ENCODE measurements at places on chromosomes 2 and 18. TPM values are rescaled to one million over a fixed set of nuclear protein-coding genes. Genes with fewer than 3 reads are reported as not detected.

DNA sequence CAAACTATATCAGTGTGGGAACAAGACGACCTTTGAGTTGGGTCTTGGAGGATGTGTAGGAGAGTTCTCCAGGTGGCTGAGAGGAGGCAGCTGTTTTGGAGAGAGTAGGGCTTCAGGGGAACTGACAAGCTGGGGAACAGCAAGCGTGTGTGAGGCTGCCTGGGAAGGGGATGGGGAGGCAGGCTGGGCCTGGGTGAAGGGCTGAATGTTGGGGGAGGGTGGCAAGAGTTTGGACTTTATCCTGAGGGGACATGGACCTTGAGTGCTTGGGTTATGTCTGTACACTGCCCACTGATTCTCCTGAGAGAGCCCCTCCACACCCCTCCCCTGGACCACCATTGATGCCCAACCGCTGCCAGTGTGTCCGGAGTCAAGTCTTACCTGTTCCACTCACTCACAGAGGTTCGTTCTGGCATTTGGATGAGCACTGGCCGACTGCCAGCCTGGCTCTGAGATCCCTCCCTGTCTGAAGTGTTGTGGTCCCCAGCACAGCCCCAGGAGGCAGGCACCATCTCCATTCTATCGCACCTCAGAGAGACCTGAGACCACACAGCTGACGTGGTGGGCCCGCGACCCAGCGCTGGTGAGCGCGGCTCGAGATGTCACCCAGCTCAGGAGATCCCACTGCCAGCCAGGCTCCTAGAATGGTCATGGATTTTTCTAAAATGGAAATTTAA lies 59.5 kb downstream of the DCDC2C start:
- no peak for DNase-seq

GRCh38 chr2:113075030-113075429 lies 7.3 kb downstream of the IL1F10 start:
- no peak for DNase-seq

The TSPYL6 gene
- polyA plus RNA-seq: 0.17 TPM

DNA sequence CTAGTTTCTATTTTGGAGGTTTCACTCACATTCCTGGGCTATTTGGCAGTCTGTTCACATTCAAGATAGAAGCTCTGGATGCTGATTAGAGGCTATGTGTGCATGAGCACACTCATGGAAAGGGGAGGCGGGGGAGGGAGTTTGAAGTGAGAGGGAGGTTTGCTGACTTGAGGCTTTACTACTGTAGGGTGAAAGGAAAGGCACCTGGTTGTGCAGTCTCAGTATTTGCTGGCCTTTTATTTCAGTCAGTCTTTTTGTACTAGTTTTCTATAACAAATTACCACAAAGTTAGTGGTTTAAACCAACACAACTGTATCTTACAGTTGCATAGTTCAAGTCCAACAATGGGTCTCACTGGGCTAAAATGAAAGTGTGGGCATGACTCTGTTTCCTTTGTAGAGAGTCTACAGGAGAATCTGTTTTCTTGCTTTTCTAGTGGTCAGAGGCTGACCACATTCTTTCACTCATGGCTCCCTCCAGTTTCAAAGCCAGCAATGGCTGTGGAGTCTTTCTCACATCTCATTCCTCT lies 47.7 kb upstream of the NR4A2 start:
- DNase-seq: no peak

The PROC gene
- not detected for polyA plus RNA-seq

- DNase-seq: no peak
These were observed 208.4 kb downstream of the MGAT5 start for GRCh38 chr2:134462275-134462674.

GRCh38 chr2:47274054-47274782 lies 119.1 kb upstream of the STPG4 start:
- DNase-seq: no peak

The CXCR1 gene
- not detected for polyA plus RNA-seq

DNA sequence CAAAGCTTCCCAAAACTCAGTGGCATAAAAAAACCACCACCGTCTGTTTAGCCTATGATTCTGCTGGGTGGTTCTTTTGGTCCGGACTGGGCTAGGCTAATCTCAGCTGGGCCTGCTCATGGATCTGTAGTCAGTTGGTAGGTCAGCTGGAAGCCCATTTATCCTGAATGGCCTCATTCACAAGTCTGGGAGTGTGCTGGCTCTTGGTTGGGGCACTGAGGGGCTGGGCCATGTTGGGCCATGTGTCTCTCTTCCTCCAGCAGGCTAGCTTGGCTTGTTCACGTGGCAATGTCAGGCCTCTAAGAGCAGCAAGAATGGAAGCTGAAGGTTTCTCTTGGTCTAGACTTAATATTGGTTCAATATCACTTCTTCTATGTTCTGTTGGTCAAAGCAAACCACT lies 95.7 kb upstream of the HS6ST1 start:
- DNase-seq: no peak

The SMIM21 gene
- polyA plus RNA-seq: not detected

The UGGT1 gene
- polyA plus RNA-seq: 0.71 TPM

The MAP2 gene
- 2.7 TPM for polyA plus RNA-seq

GRCh38 chr2:10220902-10221391 lies 81.8 kb upstream of the HPCAL1 start:
- no peak for DNase-seq

DNA sequence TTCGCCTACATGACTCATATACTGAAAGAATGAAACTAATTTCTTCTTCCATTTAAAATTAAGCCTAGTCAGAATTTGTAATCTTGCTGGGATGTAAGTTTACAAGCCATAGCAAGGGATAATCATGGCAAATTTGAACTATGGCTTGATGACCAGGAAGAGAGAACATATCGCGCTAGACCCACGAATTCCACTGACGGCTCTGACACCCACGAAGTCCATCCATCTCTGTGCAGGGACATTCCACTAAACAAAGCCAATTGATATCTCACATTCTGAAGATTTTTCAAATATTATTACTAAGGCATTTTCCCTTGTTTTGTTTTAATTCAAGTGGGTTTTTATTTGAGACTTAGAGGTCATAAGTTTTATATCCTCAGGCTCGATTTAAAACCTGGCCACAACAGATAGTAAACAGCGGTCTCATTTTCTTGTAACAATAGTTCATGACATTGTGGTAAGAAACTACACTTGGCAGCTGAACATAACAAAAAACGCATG lies 113.0 kb downstream of the QPCT start:
- no peak for DNase-seq

DNA sequence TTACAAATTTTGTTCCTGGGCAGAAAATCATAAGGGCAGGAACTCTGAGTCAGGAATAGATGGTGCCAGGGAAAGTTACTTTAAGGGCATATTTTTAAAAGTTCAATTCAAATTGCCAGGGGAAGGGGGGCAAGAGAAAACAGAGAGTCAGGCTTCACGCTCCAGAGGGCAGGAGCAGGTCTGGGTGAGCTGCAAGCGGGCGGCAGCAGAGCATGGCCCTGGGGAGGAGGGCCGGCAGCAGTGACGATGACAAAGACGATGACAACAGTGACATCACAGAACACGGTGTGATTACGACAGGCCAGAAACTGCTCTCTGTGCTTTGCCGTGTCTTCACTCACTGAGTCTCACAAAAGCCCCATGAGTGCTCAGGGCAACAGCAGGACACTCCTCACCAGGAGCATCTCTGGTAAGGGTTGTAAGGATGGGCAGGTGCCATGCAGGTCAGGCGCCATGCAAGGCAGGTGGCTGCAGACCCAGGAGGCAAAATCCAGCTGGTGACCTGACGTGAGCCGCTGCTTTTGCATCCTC lies 23.3 kb downstream of the CHST10 start:
- DNase-seq: peak; percentile 65

The STARD6 gene
- polyA plus RNA-seq: not detected

The LRRTM1 gene
- not detected for polyA plus RNA-seq

DNA sequence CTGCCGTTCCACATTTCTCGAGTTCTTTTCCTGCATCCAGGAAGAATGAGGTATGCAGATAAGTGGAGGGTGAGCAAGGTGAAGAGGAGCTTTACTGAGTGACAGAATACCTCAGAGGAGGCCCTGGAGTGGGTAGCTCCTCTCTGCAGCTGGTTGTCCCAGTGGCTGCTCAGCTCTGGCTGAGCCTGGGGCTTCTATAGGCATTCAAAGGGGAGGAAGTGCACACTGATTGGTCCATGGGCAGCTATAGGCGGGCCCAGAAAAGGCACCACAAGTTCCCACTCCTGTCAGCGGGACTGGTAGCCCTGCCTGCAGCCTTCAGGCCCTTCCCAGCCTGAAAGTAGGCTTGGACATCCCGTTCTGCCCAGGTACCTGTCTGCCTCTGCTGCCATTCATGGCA lies 94.7 kb downstream of the DOK6 start:
- DNase-seq: no peak

All from naive B cell (primary cell).